ENCODE measurements at places on chromosomes 1 and 21. TPM values are rescaled to one million over a fixed set of nuclear protein-coding genes. Genes with fewer than 3 reads are reported as not detected.

Gene ECM1
- total RNA-seq: 72.5 TPM

Gene CYP4A11
- not detected for total RNA-seq

Gene MAP10
- total RNA-seq: 0.85 TPM

Gene KIRREL1
- total RNA-seq: 244 TPM

Gene OR14K1
- total RNA-seq: not detected

Gene MSH4
- total RNA-seq: 0.33 TPM

Gene HCN3
- total RNA-seq: 0.91 TPM

Gene PM20D1
- total RNA-seq: not detected

Gene SPATA1
- 0.46 TPM for total RNA-seq

Gene FBXO2
- 3.4 TPM for total RNA-seq
